ENCODE measurements at places on chromosomes 3 and 15.
A peak's percentile ranks its signal among the peaks of the same experiment; 100 is the strongest.

DNA sequence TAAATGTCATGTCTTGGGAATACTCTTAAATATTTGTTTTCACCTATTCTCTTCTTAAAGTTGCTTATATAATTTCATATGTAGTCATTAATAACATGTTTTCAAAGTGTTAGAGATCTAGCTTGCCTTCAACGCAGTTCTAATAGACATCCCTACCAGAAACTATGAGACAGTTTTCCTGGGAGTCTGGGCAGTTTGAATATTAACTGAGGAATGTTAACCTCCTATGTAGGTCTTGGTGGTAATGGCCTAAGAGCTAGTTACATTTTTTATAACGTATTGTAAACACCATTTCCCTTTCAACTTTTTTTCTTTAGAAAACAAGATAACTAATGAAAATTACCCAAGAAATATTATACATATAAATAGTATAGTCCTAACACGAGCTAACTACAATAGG is 328.2 kb downstream of the TIGIT start:
- DNase-seq: no peak
- no peak overlapping the region for H3K27ac ChIP-seq
- H3K27me3 ChIP-seq: no peaks in the 10 kb centered on the region

DNA sequence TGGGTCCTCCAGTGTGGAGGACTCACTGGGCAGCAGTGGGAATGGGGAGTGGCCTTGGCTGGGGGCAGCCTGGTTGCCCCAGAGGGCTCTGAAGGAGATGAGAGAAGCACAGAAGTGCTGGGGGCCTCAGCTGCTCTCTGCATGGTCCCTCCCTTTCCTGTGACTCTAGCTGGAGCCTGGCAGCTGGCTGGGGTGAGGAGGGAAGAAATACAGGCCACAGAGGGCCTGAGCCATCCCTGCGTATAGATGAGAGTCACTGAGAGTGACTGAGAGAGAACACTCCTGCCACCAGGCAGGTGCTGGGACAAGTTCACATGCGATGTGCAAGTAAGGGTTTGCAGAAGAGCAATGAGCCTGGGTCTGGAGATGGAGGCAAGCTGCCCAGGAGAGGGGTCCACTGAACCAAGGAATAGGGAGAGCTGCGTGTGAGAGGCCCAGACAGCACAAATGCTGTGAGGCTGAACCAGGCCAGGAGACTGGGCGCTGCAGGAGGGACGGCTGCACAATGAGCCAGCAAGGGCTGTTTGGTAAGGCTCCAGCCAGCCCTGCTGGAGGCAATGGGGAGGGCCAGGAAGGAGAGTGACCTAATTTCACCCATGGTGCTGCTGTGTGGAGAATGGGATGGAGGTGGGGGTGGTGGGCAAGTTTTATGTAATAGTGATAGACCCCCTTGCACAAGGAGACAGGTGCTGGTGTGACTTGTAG is 87.2 kb downstream of the CLSTN2 start:
- DNase-seq: no peak
- peaks cover 7% of the 10 kb centered on the region for H3K4me1 ChIP-seq
- H3K27ac ChIP-seq: no peak overlapping the region
- H3K36me3 ChIP-seq: peaks cover 3% of the 10 kb centered on the region

DNA sequence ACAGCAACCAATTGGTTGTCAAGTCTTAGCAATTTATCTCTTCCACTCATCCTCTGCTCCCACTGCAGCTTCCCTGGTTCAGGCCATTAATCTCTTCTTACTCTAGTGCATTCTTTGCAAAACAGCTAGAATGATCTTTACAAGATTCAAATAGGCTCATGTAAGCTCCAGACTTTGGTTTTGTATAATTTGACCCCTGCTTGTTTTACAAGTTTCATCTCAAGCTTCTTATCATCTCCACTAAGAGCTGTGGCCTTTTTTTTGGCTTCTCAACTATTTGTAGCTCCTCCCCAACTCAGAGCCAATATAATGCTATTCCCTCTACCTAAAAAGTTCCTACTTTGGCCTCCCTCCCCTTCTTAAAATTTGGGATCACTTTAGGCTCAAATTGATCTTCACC is 121.8 kb downstream of the GOLIM4 start:
- peaks cover 2% of the 10 kb centered on the region for H3K4me1 ChIP-seq
- no peaks in the 10 kb centered on the region for H3K36me3 ChIP-seq
- H3K27me3 ChIP-seq: no peaks in the 10 kb centered on the region
- no peak for DNase-seq
- H3K27ac ChIP-seq: no peak overlapping the region

- H3K4me1 ChIP-seq: no peaks in the 10 kb centered on the region
- H3K4me3 ChIP-seq: no peak overlapping the region
- H3K36me3 ChIP-seq: no peaks in the 10 kb centered on the region
- no peaks in the 10 kb centered on the region for H3K27me3 ChIP-seq
- no peak overlapping the region for H3K27ac ChIP-seq
- no peak for DNase-seq
Measured at GRCh38 chr15:83734487-83734886, 80.6 kb downstream of the ADAMTSL3 start.

DNA sequence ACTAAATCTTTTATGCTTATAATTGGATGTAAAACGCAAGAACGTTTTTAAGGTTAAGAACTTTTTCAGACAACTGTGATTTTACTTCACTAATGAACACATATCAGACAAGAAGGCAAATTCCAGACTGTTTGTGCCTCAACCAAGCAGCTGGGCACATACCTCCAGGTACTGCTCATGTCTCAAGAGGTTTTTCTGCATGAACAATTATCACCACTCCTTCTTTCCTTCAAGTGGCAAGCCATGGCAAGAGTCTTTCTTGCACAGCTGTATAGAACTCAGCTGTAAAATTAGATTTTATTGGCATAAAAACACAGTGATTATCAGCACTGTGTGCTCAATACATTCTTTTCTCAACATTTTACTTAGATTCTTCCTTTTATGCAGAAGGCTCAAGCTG is 64.3 kb downstream of the FNDC3B start:
- H3K4me3 ChIP-seq: no peak overlapping the region
- DNase-seq: no peak
- peaks cover 9% of the 10 kb centered on the region for H3K4me1 ChIP-seq
- no peaks in the 10 kb centered on the region for H3K36me3 ChIP-seq
- no peaks in the 10 kb centered on the region for H3K27me3 ChIP-seq

- no peaks in the 10 kb centered on the region for H3K27me3 ChIP-seq
- no peak for DNase-seq
- no peak overlapping the region for H3K27ac ChIP-seq
- peaks cover 3% of the 10 kb centered on the region for H3K4me1 ChIP-seq
- H3K36me3 ChIP-seq: no peaks in the 10 kb centered on the region
- no peak overlapping the region for H3K4me3 ChIP-seq
Measured at GRCh38 chr3:172079326-172079976, 40.1 kb downstream of the FNDC3B start.

DNA sequence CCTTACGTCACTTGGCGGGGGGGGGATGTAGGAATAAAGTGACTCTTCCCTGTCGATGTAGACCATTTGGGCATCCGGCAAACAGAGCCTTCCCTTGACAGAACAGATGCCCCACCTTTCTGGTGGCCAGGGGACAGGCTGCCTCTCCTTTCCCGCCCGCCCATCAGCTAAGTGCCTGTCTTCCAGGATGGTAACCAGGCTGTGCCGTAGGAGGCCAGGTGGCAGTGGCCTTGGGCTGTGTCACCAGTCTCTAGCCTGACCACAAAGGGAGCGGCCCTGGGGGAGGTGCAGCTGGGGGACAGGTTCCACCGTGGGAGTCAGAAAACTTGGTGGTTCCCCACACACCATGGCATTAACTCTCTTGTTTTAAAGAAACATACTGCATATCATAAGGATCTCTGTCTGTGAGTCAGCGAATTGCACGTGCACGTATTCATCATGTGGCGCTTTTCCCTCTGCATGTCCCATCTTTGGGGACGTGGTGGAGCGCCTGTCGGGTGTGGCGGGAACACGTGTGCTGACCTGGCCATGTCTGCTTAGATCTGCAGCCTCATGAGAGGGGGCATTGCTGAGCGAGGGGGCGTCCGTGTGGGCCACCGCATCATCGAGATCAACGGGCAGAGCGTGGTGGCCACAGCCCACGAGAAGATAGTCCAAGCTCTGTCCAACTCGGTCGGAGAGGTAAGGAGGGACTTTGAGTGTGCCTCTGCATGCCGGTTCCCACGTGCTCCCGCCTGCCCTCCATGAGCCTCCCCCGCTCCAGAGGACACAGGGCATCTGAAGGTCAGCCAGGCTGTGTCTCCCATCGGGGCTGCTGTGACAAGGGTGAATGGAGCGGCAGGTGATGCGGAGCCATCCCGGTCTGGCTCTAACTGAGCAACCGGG is 156.0 kb downstream of the NSMCE3 start:
- peak overlapping the region; percentile 78 for H3K27ac ChIP-seq
- H3K36me3 ChIP-seq: no peaks in the 10 kb centered on the region
- H3K27me3 ChIP-seq: peaks cover 18% of the 10 kb centered on the region
- peaks cover 26% of the 10 kb centered on the region for H3K4me1 ChIP-seq

DNA sequence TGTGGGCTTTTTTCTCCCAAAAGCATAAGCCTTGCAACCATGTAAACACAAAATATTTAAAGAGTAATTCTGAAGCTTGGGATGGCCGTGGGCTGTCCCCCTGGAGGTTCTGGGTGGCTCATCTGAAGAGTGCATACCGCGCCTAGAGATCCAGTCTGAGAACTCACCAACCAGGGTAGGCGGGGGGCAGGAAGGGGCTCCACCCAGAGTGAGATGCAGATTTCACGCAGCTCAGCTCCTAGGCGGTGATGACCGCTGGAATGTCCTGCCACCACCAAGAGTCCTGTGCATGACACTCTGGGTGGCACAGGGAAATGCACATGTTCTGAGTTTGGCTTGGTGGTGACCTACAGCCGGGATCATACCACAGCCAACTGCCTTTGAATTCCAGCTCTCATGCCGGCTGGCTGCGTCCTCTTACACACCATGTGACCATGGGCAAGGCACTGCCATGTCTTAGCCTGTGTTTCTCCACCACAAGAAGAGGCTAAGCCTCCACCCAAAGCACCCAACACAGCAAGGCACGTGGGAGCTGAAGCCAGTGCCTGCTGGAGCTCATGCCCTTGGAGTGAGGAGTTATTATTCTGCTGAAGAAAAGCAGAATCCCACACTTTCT is 125.1 kb upstream of the IQSEC1 start:
- H3K4me1 ChIP-seq: peaks cover 14% of the 10 kb centered on the region
- no peaks in the 10 kb centered on the region for H3K36me3 ChIP-seq
- H3K4me3 ChIP-seq: no peak overlapping the region
- DNase-seq: no peak
